ENCODE measurements at places on chromosomes 1 and 21.

GRCh38 chr21:35332841-35333426, 283.8 kb upstream of the RUNX1 start:
- DNase-seq, result no peak

GRCh38 chr1:41795205-41795762, 123.4 kb downstream of the HIVEP3 start:
- peak; percentile 41 for DNase-seq

DNA sequence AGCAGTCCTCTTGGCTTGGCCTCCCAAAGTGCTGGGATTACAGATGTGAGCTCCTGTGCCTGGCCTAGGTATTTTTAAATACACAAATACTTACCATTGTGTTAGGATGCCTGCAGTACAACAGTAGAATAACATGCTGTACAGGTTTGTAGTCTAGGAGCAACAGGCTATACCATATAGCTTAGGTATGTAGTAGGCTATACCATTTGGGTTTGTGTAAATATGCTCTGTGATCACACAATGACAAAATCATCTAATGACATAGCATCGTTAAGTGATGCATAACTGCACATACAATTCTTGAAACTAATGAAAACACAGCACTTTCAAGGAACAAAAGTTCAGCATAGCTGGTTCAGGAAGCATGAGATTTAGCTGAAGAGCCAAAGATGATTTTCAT, 12.7 kb downstream of the POU2F1 start:
- DNase-seq, result no peak

DNA sequence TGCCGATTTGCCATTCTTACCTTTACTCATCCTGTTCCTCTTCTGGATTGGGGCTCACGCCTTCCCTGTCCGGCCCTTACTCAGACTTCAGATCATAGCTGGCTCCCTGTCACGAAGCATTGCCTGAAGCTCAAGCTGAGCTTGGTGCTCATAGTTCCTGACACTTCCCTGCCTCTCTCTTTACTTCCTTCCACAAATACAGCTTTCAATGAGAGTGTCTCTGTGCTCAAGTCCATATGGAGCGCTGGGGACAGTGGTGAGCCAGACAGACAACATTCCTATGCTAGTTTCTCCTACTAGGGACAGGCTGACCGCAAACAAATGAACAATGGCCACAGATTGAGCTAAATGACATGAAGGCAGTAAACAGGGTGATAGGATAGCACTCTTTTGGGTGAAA, 38.1 kb downstream of the HHAT start:
- DNase-seq, result no peak

GRCh38 chr1:8721679-8722324, 95.6 kb downstream of the RERE start:
- no peak for DNase-seq

GRCh38 chr1:36920371-36920770, 113.9 kb downstream of the GRIK3 start:
- no peak for DNase-seq

DNA sequence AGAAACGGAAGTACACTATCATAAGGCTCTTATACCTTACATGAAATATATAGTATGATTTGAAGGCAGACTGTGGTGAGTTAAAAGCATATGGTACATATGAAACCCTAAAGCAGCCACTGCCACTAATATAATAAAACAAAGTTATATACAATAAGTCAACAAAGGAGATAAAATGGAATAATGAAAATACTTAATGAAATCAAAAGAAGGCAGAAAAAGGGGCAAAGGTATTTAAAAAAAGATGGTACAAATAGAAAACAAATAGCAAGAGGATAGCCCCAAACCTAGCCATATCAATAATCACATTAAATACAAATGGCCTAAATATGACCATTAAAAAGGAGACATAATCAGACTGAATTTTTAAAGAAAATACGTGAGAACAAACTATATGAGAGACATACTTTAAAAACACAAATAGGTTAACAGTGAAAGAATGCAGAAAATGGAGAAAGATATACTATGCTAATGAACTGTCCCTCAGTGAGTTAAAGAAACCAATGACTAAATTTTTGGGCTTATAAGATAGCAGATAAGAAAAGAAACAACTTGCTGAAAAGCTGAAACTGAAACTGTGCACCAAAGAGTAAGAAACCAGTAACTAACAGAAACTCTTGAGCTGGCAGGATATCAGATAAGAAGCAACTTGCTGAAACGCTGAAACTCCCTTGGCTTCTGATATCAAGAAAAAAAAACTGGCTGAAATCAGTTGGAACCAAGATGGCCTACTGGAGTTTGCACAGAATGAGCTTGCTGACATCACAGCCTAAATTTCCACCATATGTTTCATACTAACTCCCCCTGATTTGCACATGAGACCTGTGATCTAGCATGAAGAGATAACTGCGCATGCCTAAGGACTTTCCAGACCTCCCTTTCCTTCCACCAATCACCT, 44.3 kb upstream of the IL10 start:
- DNase-seq, result no peak

GRCh38 chr1:22471078-22471477, 19.4 kb downstream of the ZBTB40 start:
- no peak for DNase-seq

DNA sequence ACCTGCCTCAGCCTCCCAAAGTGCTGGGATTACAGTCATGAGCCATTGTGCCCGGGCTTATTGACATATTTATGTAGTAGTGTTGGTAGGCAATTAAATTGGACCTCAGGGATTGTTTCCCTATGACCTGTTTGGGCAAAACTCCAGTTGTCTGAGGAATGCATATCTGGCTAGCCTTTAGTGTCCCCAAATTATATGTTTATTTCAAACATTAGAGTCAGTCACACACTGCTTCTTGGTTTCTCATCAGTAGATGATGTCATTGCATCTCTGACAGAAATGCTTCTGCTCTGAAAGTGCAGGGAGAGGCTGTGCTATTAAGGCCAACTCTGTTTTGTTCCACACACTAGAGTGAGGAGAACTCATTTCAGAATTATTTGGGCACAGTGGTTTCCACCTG, 12.5 kb downstream of the PIP5K1A start:
- no peak for DNase-seq

- DNase-seq, result no peak
Observed at GRCh38 chr1:53822931-53823330, 15.2 kb downstream of the NDC1 start.

GRCh38 chr1:180934563-180934962, 21.9 kb downstream of the KIAA1614 start:
- no peak for DNase-seq

DNA sequence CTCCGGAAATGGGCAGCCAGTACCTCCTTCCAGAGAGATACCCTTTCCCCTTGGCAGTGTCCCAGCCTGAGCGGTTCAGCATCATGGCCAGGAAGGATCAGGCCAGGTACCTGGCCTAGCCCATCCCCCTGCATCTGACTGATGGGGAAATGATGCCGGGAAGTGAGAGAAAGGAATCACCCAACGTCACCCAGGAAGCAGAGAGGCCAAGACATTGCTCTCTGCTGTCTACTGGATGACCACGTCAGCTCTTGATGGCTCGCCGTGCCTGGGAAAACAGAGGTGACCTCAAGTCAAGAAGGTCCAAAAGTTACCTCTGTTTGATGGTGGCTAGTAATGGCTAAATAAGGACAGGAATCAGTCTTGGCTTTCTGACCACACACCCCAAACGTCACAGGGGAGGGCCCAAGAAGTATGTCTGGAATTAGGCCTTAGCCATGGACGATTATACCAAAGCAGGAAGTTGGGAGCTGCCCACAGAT, 79.0 kb downstream of the MRPL37 start:
- DNase-seq, result no peak

DNA sequence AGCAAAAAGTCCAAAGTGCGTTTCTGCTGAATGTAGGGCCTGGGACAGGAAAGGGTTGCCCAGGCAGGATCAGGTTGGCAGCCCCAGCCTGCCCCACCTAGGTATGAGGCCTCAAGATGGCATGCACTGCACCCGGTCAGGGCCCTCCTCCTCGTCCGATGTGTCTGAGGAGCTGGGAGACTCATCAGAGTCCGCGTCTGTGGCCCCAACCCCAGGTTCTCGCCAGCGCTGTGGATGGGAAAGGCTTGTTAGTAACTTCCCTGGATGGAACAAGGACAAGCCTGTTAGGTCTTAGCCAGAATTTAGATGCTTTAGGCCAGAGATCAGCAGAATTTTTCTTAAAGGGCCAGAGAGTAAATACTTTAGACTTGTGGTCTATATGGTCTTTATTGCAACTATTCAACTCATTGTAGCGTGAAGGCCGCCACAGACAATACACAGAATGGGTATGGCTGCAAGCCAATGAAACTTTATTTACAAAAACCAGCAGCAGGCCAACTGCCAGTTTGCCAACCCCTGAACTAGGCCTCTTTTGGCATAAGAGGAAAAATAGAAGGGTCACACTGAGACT, 12.4 kb downstream of the PEA15 start:
- DNase-seq, result no peak

DNA sequence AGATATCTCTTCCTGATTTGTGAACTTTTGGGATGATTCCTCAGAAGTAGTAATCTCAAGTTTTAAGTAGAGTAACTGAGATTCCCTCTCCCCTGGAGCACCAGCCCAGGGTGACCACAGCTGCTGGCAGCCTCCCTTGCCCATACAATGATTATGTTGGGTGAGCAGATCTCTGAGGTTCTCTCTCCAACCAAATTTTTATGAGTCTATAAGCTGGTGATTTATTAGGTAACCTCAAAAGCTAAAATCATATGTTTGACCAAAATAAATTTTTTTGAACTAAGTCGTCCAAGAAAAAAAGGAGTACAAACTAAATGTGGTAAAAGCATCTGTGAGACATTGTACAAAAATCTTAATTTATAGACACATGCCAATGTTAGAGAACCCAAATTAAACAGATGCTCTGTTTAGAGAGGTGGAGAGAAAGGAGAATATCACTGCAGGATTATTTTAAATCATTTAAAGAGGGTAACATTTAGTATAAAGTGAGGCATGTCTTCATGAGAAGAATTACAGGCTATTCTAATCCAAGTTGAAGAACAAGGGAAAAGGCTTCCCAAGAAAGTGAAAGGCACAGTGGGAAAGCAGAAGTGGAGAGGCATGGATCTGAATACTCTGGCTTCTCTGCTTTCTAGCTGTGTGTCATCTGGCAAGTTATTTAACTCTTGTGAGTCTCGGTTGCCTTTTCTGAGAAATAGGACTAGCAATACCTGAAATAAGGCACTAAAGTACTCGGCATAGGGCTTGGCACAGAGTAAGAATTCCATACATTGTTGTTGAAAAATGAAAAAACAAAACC, 2.5 kb downstream of the AKNAD1 start:
- DNase-seq, result no peak

GRCh38 chr1:64659478-64660138, 85.3 kb upstream of the RAVER2 start:
- DNase-seq, result no peak

GRCh38 chr1:3344395-3344794, 110.1 kb upstream of the ARHGEF16 start:
- no peak for DNase-seq

GRCh38 chr1:24949331-24949881, 19.3 kb upstream of the RUNX3 start:
- DNase-seq, result peak; percentile 91

DNA sequence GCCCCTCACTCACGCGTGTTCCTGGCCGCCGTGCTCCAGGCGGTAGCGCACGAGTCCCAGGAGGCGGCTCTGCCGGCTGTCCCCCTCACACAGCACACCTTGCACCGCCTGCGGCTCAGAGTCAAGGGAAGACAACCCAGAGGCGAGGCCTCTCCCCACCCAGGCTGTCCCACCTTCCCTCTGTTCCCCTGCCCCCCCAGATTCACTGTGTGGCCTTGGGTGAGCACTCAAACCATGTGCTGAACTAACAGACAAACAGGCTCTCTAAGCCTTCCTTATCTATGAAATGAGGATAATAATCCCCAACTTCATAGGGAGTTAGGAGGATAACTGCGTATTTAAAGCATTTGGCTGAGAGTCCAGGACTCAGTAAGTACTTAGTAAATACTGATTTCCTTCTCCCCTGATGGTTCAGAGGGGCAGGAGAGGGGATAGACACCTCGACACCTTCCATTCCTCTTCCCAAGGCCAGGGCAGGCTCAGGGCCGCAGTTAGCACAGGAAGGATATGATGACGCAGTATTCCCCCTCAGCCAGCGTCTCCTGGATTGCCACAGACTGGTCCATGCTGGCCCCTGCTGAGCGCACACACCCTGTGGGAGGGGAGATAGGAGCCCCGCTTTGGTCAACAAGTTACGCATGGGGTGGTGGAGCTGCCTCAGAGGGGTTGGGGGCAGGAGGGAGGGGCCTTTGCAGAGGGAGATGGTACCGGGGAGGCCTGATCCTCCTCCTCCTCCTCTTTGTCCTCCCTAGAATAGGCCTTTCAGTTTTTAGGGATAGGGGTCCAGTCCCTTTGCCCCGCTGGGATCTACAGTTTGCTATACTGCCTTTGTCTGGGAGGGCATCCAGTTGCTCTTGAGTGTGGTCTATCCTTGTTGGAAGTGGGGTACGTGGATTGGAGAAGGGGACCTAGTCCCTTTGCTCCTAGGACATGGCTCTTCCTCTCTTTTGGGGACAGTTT, 830 bp downstream of the INPP5B start:
- DNase-seq, result peak; percentile 83

DNA sequence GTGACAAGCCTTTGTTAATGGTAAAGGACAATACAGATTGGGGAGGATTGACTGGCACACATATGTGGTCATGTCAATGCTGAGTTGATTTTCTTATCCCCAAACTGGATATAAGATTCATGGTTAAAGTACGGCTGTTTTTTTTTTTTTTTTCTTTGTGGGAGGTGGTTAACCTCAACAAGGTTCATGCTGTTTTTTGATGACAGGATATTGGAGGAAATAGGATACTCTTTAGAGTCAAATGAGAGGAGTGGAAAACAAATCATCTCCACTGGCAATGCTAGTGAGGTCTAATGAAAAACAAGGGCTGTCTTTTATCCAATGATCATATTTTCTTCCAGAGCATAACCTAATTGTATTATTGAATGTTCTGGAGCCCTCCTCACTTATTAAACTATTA, 140.2 kb downstream of the FAM78B start:
- DNase-seq, result no peak
